Stimulated activated CD8-positive, alpha-beta memory T cell treated with anti-CD3 and anti-CD28 coated beads, Interleukin-7, amount 100 ng/mL, for 24 hours (primary cell): ENCODE measurements at places on chromosomes 1 and 21.

DNA sequence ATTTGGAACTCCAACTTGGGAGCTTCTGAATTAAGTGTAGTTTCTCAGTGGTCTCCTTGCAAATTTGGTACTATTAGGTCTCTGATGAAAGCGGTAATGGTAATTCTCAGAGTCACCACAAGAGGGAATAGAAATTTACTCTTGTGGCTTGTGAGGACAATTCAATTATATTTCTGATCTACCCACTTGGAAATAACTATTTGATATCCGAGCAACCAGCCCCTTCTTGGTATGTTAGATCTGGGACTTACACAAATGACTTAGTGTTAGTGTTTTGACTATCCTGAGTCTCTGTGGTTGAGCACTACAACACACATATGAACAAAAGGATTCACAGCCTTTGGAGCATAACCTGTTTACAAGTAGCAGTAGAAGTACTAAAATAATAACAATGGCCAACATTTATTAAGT, 68.1 kb downstream of the RPS6KA1 start:
- DNase-seq = no peak

DNA sequence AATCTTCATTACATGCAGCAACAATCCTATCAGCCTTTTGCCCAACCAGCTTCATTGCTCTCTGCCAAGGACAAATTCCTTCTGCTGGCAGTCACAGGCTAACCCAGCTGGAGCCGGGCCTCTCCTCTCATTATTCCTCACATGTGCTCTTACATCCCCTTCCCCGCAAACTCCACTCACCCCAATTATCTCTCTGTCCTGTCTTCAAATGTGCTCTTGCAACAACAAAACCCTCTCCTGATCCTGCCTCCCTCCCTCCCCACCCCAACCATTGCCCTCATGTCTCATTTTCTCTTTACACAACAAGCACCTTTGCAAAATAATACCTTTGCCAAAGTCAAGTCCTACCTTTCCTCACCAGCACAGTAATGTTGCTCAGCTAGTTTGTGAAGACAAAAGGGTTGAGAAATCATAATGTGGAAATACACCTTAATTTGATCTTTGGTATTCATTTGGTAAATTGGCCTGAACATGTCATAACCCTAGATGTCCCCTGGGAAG, 36.0 kb upstream of the DHCR24 start:
- DNase-seq = no peak

GRCh38 chr1:196366817-196367495, 241.3 kb downstream of the KCNT2 start:
- no peak for DNase-seq

GRCh38 chr1:119040906-119041305, 52.8 kb upstream of the TBX15 start:
- DNase-seq = no peak

DNA sequence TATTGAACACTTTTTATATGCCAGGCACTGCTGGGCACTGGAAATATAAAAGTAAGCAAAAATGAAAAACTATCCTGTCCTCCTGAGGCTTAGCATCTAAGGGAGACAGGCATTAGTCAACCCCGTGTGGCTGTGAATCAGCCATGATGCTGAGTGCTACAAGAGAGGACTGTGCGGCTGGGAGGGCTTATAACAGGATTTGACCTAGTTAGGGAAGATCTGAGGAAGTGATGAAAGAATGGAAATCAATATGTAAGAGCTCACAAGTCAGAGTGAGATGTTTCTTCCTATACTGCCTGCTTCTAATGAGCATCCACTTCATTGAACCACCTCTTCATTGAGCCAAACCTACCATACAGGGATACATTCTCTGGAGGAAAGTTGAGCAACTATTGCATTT, 15.1 kb downstream of the TRIM45 start:
- DNase-seq = no peak

GRCh38 chr21:33847588-33848248, 67.9 kb downstream of the ATP5PO start:
- no peak for DNase-seq
